ENCODE measurements at places on chromosomes 6 and 20.

DNA sequence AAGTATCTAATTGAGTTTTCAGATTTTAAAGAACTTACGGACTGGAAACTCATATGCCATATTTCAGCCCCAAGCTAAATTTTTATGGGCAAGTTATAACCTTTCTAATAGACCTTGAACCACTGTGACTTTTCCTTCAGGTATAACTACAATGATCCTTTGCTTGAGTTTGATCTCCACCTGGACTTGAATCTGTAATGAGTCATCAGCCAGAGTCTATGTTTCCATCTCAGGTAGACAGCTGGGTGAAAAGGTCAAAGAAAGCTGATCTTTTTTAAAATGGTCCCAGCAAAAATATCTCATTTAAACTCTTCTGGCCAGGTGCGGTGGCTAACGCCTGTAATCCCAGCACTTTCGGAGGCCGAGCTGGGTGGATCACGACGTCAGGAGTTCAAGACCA lies 88.4 kb upstream of the SGK1 start:
- DNase-seq = no peak

- no peak for DNase-seq
Observed at GRCh38 chr6:28876710-28877109, 47.1 kb downstream of the TRIM27 start.

DNA sequence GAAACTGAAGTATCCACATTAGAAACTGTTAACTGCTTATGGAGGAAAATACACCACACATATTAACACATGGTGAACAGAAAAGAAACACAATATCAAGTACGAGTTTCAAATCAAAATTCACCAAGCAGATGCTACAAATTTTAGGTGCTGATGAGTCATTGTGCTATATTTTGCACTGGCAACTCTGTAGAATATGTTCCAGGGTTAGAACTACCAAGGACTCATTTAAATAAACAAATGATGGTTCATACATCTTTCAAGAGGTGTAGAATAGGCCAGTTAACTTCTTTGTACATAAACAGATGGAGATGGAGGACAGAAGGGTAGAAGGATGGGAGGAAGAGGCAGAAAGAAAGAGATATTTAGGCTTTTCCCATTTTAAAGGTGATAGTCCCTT lies 184.9 kb downstream of the ARHGAP18 start:
- DNase-seq = no peak

DNA sequence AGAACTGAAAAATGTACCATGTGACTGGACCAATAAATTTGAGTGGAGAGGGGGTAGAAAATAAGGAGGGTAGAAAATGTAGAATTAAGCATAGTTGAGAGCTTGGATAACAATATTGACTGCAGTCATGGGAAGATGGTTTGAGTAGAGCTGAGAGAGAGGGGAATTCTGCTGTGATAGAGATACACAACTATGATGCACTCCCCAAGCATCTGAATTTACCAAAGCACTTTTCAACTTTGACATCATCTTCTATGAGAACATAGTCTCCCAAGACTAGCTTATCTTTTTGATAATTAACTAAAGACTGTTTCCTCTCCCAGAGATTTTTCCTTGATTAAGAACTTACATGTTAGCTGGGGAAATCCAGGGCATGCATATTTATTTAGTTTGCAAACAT lies 103.1 kb downstream of the TNFRSF21 start:
- peak; percentile 54 for DNase-seq

GRCh38 chr6:74404366-74404765 lies 708.4 kb downstream of the CD109 start:
- DNase-seq = no peak

DNA sequence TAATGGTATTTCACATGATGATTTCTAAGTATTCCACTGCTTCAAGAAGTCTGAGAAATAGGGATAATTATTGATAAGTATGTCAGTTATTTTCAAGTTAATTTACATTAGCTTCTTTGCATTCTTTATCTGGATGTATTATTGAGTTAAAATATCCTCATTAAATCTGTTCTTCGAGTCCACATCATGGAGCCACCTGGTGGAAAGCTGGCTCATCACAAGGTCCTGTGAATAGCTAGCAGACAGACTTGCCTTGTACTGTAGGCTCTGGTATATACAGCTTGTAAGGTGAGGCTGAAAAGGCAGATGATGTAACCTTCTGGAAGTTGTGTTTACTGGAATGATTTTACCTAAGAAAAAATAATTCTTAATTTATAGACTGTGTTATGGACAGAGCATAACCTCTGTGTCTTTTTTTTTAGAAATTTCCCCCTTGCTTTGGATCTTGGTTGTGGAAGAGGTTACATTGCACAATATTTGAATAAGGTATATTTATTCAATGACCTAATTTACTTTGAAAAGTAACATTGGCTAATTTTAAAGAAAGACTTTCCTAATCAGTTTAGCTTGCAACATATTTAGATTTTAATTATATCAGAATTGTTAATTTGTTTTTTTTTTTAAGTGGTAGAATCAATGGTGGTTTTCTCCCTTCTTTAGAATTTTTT lies 3.5 kb downstream of the NDUFAF5 start:
- peak; percentile 77 for DNase-seq

- no peak for DNase-seq
Observed at GRCh38 chr6:138586638-138587037, 87.3 kb upstream of the NHSL1 start.
